ENCODE measurements at places on chromosomes 5 and 9. TPM values are rescaled to one million over a fixed set of nuclear protein-coding genes. Genes with fewer than 3 reads are reported as not detected.

DNA sequence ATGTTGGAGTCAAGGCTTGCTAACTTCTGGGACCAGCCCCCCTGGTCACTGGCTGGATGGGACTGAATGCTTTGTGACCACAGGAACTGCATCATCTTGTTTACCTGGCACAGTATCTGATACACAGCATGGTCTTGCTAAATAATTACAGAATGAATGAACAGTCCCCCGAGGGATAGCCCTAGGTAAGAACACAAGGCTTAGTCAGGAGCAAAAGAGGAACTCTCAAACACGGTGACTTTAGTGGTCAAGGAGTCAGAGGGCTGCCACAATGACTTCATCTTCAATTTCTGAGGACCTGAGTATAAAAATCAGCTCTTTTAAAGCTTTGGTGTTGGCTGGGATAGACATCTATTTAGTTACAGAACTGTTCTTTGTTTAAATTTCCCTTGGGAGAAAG, 15.1 kb upstream of the CXCL14 start:
- no peak for DNase-seq

DNA sequence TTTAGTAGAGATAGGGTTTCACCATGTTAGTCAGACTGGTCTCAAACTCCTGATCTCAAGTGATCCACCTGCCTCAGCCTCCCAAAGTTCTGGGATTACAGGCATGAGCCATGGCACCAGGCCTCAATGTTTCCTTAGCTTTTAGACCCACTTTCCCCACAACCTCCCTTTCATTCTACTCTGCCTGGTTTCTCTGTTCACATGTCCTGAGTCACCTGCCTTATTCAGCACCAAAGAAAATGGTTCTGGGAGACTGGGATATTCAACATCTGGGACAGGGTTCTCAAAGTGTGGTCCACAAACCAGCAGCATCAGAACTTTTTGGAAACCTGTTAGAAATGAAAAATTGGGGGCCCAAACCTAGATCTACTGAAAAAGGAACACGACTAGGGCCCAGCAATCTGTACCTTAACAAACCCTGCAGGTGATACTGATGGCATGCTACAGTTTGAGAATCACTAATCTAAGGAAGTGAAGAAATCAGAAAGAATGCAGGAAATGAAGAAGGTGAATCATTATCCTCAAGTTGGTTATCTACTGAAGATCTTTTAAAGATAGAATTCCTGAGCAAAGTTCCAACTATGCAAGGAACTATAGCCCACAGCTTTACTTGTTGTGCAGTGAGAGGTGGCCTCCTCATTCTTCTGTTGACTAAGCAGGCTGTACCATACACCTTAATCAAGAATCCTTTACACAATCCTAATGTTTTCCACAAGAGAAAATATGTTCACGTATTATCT, 51.8 kb upstream of the CTNNAL1 start:
- no peak for DNase-seq

GRCh38 chr9:36846621-36847020, 187.4 kb downstream of the PAX5 start:
- no peak for DNase-seq

OR2V1 gene
- total RNA-seq: not detected

PAEP gene
- not detected for total RNA-seq

All from adrenal gland (tissue), 19 donors.